ENCODE measurements at places on chromosomes 11 and 22.

DNA sequence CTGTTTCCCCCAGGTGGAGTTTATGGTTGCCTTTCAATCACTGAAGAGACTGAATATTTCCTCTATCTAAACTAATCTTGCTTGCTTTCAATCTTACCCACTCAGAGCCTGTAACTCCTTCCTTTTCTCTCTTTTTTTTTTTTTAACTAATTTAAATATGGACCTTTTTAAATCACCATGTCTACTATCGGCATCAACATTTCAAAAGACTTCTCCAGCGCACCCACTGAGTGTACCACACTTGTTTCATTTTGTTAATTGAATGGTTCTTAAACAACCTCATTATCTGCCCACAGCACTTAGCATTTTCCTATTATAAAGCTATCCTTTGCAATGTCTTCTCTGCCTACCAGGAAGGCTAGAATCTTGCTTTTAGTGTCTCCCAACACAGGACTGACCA is 1212.5 kb downstream of the LRRC4C start:
- no peak for DNase-seq

DNA sequence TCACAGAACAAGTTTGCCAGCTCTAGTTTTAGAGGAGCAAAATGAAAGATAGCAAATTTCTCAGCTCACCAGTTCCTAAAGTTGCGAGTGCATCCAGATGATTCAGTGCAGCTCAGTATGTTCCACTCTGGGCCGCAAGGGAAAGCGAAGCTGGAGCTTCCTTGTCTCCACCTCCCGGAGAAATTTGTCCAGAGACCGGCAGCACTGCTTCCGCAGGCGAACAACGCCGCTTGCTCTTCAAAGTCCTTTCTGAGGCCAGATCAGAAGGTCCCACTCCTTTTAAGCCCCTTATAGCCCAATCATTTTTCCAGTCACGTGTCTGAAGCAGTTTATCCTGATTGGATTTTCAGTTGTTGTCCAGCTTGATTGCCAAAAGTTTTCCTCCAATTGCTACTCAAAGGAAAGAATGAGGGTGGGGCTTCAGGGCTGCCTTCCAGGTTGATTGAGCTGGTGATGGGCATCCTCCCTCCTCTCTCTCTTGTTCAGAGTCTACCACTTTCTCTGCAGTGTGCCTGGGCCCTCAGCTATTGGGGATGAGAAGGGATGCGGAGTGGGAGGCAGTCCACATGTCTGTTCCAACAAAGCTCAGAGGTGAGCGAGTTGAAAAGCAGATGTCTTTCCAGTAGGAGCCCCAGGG is at the start of gene ZNF280A:
TSS of gene ZNF280A (minus strand) at position 251 of the 637 bp plus-strand sequence. CDS start 4,640 bp downstream, outside the sequence.
- DNase-seq, result no peak

GRCh38 chr11:111157571-111157970 is 88.0 kb upstream of the POU2AF2 start:
- DNase-seq, result no peak

DNA sequence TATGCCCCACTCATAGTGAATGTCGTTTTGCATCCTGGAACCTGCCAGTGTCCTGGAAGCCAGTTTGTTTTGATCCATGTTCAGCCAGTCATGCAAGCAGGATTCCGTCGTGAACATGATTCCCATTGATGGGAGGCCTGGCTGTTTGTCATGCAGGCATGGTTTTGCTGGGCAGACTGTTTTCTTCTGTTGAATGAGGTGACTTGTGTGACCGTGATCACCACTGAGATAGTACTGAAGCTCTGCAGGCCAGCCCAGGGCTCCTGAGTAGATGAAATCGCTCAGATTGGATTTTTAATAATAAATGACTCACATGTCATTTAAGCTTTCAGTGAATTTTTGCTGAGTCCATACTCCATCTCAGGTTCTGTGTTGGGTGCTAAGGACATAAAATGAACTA is 117.8 kb downstream of the PDE2A start:
- no peak for DNase-seq

DNA sequence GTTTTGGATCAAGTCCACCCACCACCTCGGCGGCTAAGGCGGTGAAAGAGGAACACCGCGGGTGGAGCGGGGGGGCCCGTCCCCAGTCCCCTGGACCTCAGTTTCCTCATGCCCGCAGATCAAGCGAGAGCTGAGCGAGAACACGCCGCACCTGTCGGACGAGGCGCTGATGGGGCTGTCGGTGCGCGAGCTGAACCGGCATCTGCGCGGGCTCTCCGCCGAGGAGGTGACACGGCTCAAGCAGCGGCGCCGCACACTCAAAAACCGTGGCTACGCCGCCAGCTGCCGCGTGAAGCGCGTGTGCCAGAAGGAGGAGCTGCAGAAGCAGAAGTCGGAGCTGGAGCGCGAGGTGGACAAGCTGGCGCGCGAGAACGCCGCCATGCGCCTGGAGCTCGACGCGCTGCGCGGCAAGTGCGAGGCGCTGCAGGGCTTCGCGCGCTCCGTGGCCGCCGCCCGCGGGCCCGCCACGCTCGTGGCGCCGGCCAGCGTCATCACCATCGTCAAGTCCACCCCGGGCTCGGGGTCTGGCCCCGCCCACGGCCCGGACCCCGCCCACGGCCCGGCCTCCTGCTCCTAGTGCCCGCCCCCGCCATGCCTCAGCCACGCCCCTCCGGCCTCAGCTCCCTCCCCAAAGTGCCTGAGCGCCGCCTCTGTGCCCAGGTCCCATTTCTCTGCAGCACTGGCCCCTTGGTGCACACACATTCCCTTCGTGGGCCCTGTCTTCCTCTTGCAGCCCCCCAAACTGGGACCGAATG is 12.7 kb downstream of the MAFF start:
- DNase-seq, result no peak

DNA sequence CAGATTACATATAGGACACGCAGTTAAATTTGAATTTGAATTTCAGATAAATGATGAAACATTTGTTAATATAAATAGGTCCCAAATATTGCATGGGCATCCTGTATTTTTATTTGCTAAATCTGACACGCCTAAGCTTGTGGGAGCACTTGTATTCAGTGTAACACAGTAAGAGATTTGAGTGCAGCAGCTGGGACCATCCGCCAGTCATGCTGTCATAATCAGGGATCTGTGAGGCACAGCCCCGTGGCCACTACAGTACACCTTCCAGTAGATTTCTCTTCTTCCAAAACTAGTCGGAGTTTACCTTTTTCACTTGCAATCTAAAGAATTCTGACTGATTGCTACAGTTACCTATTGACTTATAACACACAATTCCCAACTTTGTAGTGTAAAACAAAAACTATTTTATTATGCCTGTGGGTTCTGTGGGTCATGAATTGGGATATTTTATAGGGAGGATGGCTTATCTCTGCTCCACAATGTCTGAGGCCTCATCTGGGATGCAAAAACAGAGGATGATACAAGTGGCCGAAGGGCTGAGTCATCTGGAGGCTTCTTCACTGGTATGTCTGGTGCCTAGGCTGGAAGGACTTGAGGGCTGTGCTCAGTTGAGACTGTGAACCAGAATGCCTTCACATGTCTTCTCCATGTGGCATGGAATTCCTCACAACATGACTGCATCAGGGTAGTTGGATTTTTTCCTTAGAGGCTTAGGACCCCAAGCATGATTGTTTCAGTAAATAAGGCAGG is 74.1 kb downstream of the PRSS23 start:
- DNase-seq, result no peak

GRCh38 chr11:111937461-111937769 is 272 bp downstream of the DIXDC1 start:
- DNase-seq, result no peak

GRCh38 chr11:114088836-114089235 is 29.3 kb downstream of the ZBTB16 start:
- DNase-seq, result no peak

GRCh38 chr22:35777335-35777975 is 59.8 kb downstream of the APOL5 start:
- no peak for DNase-seq

GRCh38 chr11:106022795-106023275 is 795 bp upstream of the MSANTD4 start:
- DNase-seq, result no peak

DNA sequence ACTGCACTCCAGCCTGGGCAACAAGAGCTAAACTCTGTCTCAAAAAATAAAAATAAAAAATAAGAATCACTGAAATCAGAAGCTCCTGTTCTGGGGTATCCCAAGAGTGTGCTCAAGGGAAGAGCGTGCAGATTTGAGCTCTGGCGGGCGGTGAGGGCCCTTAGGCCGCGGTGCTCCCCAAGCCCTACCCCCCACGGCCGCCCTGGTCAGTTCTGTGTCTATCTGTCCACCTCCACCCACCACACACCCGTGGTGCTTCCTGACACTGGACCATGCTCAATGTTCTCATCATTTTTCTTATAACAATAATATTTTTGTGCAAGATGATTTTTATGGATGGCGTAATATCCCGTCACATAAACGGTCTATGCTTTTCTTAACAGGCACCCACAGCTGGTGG is 71.1 kb downstream of the RTL6 start:
- DNase-seq, result no peak

DNA sequence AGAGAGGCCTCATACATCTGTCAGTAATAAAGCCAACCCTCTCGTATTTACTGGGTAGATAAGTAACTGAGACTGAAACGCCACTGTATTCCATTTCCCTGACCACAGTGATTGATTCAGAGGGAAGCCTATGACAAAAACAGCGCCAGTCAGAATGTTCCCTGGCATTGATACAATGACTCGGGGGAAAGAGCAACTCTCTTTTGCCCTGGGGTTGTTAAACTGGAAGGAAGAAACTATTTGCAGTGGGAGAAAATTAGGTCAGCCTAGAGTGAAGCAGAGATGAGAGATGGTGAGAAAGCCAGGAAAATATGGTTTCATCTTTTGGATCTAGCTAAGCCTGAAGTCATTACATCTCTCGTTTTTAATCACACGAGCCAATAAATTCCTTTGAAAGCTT is 48.6 kb upstream of the RBFOX2 start:
- DNase-seq, result no peak

DNA sequence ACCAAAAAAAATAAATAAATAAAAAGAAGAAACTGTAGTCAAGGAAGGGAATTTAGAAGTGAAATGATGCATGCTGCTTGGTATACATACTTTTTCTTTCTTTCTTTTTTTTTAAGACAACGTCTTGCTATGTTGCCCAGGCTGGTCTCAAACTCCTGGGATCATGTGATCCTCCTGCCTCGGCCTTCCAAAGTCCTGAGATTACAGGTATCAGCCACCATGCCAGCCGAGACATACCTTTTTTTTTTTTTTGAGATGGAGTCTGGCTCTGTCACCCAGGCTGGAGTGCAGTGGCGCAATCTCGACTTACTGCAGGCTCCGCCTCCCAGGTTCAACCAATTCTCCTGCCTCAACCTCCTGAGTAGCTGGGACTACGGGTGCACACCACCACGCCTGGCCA is 21.7 kb upstream of the ARRB1 start:
- DNase-seq, result no peak

- peak; percentile 73 for DNase-seq
Observed at GRCh38 chr11:1262172-1263006, 39.5 kb downstream of the MUC5B start.

GRCh38 chr11:8814923-8815240 is 96.1 kb upstream of the AKIP1 start:
- DNase-seq, result no peak

DNA sequence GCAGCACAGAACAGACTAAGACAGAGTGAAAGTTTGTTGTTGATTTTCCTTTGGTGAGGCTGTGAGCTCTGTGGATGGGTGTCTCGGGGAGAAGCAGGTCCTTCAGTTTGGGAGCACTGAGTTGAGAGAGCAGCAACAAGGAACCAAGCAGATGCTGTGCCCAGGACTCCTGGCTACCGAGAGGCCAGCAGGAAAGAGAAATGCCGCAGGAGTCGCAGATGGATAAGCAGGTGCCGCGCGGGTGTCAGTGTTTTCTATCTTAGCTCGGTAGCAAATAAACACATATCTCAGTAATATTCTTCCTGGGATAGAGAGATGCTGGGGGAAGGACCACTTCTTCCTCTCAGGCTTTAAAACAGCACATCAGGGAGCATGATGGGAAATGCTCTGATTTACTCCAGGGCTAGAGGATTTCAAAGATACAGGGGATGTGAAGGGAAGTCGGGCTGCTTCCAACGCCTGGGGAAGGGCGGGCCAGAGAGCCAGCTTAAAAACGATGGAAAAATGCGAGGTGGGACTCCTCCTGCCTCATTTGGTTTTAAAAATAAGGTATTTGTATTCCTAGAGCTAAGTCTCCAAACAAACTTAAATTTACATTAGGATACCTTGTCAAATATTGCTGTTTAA is 470.7 kb upstream of the B3GAT1 start:
- DNase-seq, result no peak

DNA sequence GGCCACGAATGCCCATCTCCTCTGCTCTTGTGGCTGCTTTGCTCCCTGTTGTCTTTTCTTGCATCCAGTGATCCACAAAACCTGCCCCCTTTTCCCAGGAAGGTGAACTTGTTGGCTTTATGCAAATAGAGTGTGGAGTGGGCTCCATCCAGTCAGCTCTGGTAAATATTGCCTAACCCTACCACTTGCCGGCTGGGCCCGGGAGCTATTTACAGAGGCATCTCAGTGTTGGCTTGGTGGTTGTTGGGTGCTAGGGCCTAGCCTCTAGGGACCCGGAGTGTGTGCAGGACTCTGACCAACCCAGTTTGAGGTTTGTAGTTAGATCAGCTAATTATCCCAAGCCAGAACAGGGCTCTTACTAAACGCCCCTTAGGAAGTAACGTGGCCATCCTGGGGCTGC is 40.8 kb upstream of the TLCD5 start:
- no peak for DNase-seq

DNA sequence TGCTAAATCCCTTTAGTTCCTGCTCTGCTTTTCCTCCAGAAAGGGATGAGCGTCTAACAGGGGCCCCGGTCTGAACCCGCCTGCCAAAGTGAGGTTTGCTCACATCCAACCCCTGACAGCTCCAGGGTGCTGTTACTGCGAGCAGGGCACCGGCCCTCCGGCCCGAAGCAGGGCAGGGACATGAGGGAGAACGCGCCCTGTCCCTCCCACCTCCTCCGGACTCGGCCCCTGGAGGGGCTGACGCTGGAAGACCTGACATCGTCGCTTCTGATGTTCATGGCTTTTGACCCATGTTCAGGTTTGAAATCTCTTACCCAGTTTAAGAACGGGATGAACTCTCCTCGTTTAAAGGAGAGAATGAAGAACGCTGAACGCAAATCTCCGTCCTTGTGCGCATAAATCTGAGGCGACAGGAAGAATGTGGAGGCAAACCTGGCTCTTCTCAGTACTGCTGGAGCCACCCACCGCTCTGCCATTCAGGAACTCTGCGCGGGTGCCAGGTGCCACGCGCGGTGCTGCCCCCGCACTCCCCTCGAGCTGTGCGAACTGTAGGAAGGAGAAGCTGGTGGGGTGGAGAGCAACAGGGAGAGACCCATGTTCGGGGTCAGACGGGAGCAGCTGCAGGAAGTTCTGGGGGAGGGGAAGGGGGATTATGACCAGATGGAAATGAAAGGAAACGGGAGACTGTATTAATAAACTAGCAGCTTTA is 826 bp upstream of the EEF1G start:
- no peak for DNase-seq
